Activated naive CD8-positive, alpha-beta T cell treated with anti-CD3 and anti-CD28 coated beads for 36 hours (primary cell): ENCODE measurements at places on chromosomes 1 and 21.
A peak's percentile ranks its signal among the peaks of the same experiment; 100 is the strongest.

- DNase-seq, result no peak
Observed at GRCh38 chr1:15739259-15739658, 3.0 kb upstream of the TMEM82 start.

DNA sequence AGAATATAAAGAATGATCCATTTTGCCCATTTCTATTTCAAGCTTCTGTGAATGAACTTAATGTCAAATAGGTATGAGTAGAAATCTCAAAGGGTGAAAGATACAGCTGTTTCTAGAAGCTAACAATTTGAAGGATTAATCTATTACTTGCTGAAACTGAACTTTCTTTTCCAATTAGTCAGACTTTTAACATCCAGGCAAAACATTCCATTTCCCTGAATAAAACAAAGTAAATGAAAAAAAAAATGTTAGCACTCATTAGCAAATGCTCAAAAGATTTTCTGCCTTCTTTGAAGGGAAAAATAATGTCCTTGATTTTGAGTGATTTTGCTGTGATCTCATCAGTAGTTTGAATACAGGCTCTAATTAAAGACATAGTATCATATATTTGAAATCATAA is 447.6 kb upstream of the PRMT6 start:
- no peak for DNase-seq

GRCh38 chr1:226487921-226488320 is 60.6 kb upstream of the STUM start:
- no peak for DNase-seq

DNA sequence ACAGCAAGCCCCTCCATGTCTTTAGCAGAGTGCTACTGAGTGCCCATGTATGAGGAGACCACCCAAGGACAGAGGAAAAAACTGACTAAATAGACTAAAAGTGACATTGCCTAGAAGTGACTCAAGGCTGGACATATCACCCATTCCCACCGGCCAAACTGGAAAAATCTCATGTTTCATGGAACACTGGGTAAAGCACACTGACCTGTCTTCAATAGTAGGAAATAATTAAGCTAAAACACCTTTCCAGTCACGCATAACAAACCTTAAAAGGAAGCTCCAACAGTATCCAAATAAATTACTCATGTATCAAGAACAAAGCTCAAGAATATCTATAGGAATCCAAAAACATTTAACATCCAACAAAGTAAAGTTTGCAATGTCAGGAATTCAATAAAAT is 120.4 kb downstream of the SNX7 start:
- DNase-seq, result no peak

- peak; percentile 38 for DNase-seq
Observed at GRCh38 chr1:206469411-206469932, 804 bp upstream of the IKBKE start.

DNA sequence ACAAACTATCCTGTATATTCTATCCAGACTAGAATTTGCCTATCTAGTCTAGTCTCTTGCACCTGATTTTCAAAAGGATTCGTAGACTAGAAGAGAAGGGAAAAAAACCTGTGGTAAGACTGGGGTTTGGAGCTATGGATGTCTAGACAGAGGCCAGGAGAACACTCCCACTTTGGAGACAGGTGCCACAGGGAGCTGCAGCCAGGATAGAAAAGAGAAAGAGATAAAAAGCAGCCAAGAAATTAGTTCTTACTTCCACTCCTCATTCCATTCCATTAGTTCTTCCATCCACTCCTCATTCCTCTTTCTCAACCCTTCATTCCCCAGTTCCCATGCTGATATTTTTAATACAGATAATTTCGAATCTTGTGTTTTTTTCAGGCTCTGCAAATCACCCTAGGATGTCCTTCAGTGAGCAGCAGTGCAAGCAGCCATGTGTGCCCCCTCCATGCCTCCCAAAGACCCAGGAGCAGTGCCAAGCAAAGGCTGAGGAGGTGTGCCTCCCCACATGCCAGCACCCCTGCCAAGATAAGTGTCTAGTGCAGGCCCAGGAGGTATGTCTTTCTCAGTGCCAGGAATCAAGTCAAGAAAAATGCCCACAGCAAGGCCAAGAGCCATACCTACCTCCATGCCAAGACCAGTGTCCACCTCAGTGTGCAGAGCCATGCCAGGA is 496 bp downstream of the PRR9 start:
- DNase-seq, result no peak

GRCh38 chr1:42660907-42661500 is 2.8 kb downstream of the PPIH start:
- DNase-seq, result no peak
